ENCODE measurements at places on chromosomes 12 and 14. TPM values are rescaled to one million over a fixed set of nuclear protein-coding genes. Genes with fewer than 3 reads are reported as not detected.

- DNase-seq = peak; percentile 73
Measured at GRCh38 chr14:68951035-68951797, 27.9 kb downstream of the ACTN1 start.

LRP6 gene
- 59.9 TPM for total RNA-seq

- DNase-seq = no peak
Measured at GRCh38 chr12:72272731-72273498, 745 bp downstream of the TRHDE start.

GRCh38 chr12:9797722-9798619, 29.3 kb upstream of the KLRF1 start:
- DNase-seq = peak; percentile 18

MFAP5 gene
- 0.13 TPM for total RNA-seq

GRCh38 chr14:81169711-81170103, 51.1 kb downstream of the GTF2A1 start:
- DNase-seq = peak; percentile 50

TAS2R42 gene
- total RNA-seq = not detected

DNA sequence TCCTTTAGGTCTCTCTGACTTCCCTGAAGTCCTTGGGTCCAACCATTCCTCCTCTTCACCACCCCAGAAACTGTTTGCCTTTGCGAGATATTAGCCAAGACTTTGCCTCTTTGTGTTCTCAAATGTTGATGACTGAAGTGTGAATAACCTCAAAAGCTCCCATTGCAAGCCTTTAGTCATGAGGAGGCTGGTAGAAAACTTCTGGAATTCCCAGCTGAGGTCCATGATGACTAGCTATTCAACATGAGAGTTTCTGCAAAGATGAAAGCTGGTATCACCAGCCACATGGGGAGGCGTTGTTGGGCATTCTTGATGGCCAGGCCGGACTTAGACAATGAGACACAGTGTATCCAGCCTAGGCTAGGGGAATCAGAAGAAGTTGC, 111.7 kb downstream of the TBX5 start:
- DNase-seq = no peak

- DNase-seq = no peak
Measured at GRCh38 chr14:69669375-69669774, 58.0 kb downstream of the SUSD6 start.

DNA sequence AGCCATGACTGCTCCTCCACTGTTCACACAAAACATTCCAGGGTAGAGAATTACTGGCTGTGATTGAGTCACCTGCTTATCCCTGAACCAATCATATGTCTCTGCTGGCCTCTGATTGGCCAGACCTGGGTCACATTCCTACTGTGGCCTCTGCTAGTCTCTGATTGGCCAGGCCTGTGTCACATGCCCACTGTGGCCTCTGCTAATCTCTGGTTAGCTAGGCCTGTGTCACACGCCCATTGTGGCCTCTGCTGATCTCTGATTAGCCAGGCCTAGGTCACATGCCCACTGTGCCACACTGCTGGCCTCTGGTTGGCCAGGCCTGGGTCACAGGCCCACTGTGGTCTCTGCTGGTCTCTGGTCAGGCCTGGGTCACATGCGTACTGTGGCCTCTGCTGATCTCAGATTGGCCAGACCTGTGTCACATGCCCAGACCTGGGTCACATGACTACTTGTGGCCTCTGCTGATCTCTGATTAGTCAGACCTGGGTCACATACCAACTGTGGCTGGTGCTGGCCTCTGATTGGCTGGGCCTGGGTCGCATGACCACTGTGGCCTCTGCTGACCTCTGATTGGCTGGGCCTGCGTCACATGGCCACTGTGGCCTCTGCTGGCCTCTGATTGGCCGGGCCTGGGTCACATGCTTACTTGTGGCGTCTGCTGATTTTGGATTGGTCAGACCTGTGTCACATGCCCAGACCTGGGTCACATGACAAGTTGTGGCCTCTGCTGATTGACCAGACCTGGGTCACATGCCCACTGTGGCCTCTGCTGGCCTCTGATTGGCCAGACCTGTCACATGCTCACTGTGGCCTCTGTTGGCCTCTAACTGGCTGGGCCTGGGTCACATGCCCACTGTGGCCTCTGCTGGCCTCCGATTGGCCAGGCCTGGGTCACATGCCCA, 251.6 kb downstream of the SLC15A4 start:
- DNase-seq = no peak

IPO8 gene
- 33.4 TPM for total RNA-seq

- DNase-seq = no peak
Measured at GRCh38 chr14:58779376-58779775, 141.6 kb downstream of the DACT1 start.

GRCh38 chr12:46963977-46964971, 115.1 kb upstream of the PCED1B start:
- no peak for DNase-seq

GRCh38 chr14:96109596-96110355, 70.6 kb downstream of the C14orf132 start:
- DNase-seq = no peak

DNA sequence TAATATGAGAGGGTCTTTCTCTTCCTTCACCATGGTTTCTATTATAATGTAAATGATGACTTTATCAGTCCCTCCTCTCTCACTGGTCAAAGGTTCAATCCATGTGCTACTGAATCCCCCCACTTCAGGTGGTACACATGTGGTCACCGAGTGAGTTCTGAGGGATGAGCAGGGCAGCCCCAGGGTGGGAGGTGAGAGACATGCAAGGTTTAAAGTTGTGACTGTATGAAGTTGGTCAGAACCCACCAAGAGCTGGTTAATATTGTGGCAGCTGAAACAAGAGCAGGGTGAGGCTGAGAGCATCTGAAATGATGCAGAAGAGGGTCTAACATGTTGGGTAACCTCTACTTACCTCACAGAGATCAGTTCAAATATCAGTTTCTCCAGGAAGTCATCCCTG, 444.7 kb upstream of the FBXO33 start:
- DNase-seq = no peak

DNA sequence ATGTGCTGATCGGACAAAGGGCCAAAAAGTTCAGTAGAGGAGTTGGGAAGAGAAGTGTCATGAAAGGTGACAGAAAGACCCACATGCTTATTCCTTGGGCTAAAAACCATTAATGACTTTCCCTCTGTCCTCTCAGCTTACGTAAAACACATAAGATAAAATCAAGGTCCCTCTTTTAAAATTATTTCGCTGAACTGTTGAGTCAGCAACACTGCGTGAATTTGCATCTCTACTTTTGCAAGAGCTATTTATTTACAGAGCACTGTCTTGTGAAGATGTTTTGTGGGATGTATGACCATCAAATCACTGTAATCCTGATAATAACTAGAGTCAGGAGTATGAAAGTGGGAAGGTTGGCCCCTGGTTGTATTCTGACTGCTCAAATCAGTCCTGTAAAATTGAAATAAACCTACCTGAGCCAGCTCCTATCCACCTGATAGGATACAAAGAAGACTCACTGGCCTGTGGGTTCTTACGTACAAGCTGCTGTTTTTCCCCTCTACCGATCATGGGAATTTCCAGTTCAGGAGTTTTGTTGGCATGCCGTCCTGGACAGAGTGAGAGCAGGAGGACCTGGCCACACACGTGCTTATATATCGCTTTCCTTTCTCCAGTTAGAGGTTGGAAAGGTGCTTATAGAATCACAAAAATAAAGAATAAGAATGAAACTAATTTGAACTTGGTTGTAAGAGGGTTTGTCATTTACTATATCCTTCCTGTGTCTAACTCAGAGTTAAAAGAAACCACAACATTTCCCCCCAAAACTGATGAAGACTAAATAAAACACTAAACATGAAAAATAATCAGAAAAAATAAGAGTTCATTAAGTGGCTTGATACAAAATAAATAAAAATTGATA, 42.9 kb downstream of the IFNG-AS1 start:
- DNase-seq = peak; percentile 7

FBXL14 gene
- 10.9 TPM for total RNA-seq

- no peak for DNase-seq
Measured at GRCh38 chr12:104975587-104976343, 10.4 kb upstream of the NOPCHAP1 start.

DNA sequence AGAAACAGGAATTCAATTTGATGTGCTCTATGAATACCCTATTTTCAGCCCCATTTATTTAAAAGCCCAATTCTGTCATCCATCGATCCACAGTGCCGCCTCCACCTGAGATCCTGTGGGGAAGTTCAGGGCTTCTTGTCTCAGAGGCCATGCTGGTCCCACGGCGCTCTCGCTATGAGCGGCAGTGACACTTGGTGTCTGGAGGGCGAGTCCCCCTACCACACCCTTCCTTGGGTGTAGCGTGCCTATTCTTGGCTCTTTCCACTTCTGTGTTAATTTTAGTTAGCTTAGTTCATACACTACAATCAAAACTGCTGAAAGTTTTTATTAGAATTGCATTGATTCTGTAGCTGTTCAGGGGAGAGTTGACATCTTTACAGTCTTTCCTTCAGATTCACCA, 73.8 kb downstream of the DDX51 start:
- no peak for DNase-seq

GRCh38 chr14:104596927-104597351, 7.6 kb downstream of the TMEM179 start:
- DNase-seq = no peak

DNA sequence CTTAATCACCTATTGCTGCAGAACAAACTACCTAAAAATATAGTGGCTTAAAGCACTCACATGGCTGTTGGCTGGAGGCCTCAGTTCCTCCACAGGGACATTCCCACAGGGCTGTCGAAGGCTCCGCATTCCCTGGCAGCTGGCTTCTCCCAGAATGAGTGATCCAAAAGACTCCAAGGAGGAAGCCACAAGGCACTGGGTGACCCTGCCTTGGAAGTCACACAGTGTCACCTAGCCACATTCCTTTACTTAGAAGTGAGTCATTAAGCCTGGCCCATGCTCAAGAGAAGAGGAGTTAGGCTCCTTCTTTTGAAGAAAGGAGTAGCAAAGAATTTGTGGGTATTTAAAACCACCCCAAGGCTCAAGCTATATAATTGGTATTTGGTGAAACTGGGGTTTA, 63.9 kb upstream of the MAP1LC3B2 start:
- no peak for DNase-seq

- DNase-seq = no peak
Measured at GRCh38 chr14:98682726-98683125, 589.3 kb downstream of the BCL11B start.

DNA sequence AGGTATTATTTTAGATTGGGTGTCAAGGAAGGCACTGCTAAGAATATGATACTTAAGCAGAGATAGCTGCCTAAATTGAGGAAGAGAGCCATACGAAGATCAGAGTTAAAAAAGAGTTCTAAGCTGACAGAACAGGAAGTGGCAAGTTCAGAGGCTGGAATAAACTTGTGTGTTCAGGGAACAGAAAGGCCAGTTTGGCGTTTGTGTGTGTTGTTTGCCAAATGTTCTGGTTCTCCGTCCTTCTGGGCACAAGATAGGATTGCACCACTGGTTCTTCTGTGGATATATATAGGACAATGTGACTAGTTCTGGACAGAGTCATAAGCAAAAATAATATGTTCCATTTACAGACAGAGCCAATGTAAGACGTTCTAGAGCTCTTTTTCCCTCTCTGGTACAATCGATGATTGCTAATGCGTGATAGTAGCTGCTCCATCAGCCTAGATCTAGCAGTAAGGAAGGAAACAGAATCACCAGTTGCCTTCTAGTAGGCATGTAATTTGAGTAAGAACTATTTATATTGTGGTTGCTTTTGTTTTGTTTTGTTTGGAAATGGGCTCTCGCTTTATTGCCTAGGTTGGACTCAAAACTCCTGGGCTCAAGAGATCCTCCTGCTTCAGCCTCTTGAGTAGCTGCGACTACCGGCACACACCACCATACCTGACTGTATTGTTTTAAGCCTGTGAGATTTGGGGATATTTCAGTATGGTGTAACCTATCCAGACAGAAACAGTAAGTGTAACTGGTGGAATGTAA, 7.4 kb downstream of the BBS10 start:
- DNase-seq = no peak

ABCC9 gene
- not detected for total RNA-seq

DNA sequence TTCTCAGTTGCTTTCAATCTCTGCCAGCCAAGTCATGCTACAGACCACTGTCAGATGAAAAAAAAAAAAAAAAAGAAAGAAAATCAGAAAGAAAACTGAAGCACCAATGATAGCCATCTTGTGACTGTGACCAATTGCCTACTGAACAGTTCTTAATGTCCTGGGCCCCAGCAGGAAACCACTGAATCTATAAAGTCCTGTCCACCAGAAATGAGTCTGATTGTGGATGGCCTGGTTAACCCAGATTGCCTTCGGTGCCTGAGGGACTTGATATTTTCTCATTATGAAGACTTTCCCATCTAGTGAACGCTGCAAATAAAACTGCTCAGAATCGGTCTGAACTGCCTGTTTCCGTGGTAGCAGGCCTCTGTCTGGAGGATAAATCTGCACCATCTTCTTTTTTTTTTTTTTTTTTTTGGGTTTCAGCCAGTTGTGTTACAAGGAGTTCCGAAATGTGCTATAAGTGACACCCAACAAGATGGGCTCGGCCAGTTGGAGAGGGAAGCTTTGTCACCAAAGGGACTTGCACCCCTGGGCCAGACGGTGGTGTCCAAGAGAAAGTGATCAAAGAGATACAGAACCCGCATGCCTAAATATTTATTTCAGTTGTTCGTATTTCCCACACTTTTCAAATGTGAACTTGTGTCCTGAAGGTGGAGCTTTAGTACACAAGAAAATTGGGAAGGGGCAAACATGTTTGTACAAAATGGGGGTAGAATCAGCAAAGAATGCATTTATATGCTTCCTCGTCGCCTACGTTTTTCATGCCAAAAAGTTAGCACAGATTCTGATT, 3.0 kb upstream of the PLXNC1 start:
- peak; percentile 6 for DNase-seq
